Adrenal gland (tissue), 19 donors: ENCODE measurements at places on chromosomes 12 and 14.
A peak's percentile ranks its signal among the peaks of the same experiment; 100 is the strongest.

- no peak for DNase-seq
Measured at GRCh38 chr14:61559641-61560201, 135.6 kb upstream of the HIF1A start.

DNA sequence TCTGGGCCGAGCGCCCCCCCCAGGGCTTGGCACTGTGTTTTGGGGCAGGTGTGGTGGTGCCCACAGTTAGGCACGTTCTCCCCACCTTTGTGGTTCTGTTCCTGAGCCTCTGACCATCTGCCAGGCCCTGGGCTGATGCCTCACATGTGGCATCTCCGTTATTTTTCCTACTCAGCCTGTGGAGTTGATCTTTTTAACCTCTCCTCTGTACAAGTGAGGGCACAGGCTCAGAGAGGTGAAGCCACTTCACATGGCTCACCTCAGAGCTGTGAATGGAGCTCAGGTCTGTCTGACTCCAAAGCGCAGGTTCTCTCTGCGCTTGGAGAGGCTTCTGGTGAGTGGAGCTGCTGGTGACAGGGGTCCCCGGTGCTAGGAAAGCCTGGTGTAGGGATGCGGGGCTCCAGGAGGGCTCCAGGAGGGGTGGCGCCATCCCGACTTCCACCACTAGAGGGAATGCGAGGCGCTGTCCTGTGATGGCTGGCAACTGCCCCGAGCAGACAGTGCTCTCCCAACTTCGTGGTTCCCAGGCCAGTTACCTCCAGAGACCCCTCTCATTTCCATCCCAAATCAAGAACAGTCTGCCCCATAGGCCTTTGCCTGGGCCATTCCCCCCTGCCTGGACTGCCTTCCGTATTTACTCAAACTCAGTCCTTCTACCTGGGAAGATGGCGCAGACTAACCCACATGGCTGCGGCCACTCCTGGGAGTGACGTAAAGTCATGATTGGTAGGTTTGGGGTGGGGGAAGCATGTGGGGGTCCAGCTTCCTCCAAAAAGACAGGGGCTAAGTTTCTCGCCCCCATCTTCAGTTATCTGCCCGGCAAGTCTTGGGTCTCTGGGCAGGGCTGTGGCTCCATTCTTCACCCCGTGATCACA is 9.9 kb downstream of the BCL7A start:
- DNase-seq = no peak

GRCh38 chr12:11793921-11794710 is 144.6 kb downstream of the ETV6 start:
- DNase-seq = no peak

DNA sequence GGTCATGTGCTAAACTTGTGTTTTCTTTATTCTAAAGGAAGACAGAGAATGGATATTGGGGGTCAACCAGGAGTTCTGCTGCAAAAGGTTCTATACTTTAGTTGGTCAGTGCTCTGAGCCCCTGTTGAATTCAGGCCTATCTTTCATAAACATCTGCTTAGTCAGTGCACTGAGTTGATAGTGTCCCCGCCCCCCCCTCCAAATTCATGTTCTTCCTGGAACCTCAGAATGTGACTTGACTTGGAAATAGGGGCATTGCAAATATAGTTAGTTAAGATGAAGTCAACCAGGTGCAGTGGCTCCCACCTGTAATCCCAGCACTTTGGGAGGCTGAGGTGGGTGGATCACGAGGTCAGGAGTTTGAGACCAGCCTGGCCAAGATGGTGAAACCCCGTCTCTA is 23.3 kb downstream of the CHST11 start:
- no peak for DNase-seq

DNA sequence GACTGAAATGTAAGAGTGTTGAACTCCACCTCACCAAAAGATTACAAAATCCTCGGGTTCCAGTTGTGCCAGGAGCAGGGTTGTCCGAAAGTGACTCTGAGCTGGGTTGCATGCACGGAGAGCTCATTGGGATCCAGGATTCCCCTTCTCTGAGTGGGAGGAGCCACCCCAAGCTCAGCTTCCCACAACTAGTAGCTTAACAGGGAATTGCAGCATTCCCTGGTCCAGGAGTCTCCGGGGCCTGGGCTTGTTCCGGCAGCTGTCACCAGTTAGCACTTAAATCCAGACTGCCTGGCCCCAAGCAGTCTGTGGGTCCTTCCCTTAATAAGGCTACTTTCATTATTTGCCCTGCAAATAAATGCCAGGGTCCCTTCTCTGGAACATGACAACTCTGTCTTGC is 50.1 kb downstream of the CD9 start:
- DNase-seq = no peak

DNA sequence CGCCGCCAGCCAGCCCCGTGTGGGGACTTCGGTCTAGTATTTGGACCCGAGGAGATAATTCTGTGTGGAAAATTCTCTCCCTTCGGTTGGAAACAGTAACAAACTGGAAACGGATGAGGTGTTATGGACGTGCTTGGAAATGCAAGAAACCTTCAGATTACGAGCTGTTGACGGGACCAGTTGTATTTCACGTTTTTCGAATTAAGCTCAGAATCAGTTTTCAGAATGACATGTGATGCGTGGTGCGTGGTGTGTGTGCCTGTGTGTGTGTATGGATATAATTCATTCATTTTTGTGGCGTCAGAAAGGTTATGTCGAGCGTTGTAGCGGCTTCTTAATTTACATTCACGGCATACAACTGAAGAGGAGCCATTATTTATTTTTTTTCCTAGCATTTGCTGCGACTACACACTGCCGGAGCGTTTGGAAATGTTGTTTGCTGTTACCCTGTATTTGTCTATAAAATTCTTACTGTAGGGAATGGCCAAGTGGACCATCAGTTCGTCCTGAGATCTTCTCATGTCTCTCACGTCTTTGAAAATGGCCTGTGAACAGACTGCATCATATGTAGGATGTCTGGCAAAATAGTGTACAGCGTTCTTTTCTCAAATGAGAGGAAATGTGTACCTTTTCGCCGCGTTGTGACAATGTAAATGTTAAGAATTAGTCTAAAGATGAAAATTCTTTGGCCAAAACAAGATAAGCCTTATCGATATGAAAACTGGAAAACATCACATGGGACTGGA is 1.3 kb downstream of the TRAF3 start:
- DNase-seq = peak; percentile 12

DNA sequence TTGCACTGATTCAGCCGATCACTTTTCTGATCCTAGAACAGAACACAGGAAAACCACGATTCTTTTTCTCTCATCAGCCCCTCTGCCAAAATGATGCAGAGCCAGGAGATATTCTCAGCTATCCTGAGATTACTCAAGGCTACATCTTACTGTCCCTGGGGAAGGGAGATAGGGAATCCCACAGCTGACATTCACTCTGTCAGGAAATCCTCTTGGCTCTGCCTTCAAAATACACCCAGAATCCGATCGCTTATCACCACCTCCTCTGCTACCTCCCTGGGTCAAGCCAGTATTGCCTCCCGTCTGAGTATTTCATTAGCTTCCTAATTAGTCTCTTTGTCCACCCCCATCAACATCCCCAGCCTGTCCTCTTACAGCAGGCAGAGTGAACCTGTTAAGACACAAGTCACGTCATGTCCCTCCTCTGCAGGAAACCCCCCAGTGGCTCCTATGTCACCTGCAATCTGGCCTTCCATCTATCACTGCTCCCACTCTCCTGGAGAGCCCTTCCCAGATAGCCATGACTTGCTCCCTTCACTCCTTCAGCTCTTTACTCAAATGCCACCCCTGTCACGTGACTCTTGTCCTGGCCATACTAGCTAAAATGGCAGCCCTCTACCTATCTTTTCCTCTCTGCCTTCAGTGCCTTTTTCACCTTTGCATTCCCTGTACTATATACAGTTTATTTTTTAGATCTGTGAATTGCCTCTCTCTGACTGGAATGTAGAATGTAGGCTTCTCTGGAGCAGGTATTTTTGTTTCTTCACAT is 70.3 kb downstream of the GALNT4 start:
- no peak for DNase-seq

- no peak for DNase-seq
Measured at GRCh38 chr12:85644508-85644907, 191.7 kb downstream of the RASSF9 start.

DNA sequence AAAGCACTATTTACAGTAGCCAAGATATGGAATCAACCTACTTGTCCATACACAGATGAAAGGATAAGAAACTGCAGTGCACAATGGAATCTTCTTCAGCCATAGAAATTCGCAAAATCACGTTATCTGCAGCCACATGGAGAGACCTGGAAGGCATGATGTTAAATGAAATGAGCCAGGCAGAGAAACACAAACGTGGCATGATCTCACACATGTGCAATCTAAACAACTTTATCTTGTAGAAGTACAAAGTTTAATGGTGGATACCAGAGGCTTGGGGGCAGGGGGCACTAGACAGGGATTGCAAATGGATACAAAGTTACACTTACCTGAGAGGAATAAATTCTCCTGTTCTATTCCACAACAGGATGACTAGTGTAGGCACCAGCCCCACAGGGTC is 24.1 kb downstream of the ASCL4 start:
- no peak for DNase-seq

- peak; percentile 86 for DNase-seq
Measured at GRCh38 chr12:123043536-123044001, 63.1 kb downstream of the ARL6IP4 start.

GRCh38 chr12:26034371-26035142 is 76.1 kb downstream of the RASSF8 start:
- no peak for DNase-seq

GRCh38 chr12:24776861-24777260 is 172.0 kb downstream of the BCAT1 start:
- no peak for DNase-seq

GRCh38 chr14:95227279-95227860 is 70.0 kb upstream of the DICER1 start:
- DNase-seq = peak; percentile 21

DNA sequence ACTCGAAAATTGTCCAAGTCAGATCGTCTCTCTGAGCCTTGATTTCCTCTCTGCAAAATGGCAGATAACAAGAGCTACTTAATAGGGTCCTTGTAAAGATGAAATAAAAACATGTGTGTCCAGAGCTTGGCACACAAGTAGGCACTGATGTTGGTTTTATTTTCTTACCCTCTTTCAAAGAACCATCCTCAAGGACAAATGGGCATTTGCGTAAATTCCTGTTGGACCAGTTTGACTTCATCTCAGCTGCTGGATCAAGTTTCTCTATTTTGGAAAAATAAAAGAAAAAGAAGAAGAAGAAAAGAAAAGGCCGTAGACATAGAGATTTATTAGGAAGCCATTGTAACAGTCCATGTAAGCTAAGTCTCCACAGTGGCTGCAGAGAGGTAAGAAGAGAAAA is 47.2 kb downstream of the MAP1LC3B2 start:
- DNase-seq = no peak

GRCh38 chr14:72291908-72292688 is 359.9 kb downstream of the RGS6 start:
- DNase-seq = peak; percentile 16

GRCh38 chr12:71216725-71217579 is 59.2 kb upstream of the TSPAN8 start:
- DNase-seq = peak; percentile 35
